ENCODE measurements at places on chromosomes 4 and X.

DNA sequence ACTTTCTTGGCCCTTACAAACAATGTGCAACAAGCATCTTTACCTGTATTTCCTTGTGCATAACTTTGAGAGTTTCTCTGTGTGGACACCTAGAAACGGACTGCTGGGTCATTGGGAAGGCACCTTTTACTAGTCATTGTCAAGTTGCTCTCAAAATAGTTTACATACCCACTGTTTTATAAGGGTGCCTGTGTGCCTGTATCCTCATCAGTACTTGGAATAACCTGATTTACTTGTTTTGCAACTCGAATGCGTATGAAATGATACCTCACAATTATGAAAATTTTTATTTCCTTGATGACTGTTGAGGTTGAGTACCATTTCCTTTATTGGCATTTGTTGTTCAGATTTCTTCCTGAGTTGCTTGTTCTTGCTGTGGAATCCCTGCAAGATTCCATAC, 150.8 kb downstream of the STIM2 start:
- no peak for DNase-seq

DNA sequence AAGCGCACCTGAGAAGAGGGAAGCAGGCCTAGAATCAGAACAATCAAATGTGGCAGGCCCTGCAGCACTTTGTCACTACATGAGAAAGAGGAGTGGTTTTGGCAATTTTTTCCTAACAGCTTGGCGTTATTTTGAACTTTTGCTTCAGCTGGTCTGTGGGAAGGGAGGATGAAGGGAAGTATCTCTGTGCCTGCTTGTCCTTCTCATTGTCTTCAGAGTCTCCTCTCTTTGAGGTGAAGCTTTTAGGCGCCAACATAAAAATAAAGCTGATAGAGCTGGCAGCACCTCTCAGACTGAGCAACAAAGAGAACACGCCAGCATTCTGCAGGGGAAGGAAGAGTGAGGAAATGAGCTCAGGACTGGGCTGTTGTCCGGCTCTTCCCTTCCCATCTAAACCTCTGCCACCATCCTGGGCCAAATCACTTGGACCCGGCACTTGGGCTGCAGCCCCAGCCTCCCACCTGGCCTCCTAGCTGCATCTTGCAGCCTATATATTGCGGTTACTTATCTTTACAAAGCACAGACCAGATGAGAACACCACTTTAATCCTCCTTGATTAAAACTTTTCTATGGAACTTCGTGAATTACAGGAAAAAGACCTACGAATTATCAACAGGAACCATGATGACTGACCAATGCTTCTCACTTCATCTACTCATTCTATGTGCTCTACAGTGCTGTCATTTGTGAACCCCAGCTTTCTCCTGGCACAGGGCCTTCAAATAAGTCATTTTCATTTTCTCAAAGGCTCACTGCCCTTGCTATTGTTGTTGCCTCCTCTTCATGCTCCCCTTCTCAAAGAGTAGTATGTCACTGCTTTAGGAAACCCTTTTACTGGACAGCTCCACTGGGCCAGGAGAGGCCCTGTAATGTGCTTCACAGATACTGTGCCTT, 476.4 kb upstream of the HS3ST1 start:
- no peak for DNase-seq

DNA sequence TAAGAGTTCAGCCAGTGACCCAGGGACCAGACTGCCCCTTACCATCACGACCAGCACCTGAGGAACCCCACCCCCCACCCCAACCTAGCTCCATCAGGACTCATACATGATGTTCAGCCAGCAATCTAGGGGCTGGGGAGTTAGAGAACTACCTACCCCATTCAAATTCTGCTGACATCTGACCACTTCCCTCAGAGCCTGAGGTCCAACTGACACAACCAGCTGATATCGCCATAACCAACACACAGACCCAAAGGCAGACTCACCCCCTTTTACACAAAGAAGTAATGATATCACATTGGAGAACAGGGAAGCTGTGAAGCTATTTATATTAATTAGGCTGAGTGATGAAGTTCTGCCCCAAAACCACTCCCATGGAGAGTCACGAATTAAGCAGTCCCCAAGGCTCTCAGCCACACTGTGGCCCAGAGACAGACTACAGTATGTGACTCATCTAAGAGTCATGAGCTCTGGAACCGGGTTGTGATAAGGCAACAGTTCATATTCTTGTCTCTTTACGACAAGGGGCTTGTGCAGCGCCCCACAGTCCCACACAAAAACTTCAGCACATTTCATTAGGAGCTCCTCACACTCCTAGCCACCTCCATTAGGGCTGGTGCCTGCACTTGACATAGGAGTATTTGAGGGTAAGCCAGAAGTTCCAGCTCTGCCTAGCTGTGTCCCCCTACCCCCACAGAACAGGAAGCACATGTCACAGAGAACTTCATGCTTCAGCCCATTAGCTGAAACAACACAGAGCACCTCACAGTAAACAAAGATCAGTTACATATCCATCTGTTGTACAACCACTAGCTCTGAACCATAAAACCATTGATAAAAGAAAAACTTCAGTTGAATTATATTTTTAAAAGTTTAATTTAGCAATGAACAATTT, 184.7 kb upstream of the ZCCHC13 start:
- DNase-seq, result peak; percentile 53

DNA sequence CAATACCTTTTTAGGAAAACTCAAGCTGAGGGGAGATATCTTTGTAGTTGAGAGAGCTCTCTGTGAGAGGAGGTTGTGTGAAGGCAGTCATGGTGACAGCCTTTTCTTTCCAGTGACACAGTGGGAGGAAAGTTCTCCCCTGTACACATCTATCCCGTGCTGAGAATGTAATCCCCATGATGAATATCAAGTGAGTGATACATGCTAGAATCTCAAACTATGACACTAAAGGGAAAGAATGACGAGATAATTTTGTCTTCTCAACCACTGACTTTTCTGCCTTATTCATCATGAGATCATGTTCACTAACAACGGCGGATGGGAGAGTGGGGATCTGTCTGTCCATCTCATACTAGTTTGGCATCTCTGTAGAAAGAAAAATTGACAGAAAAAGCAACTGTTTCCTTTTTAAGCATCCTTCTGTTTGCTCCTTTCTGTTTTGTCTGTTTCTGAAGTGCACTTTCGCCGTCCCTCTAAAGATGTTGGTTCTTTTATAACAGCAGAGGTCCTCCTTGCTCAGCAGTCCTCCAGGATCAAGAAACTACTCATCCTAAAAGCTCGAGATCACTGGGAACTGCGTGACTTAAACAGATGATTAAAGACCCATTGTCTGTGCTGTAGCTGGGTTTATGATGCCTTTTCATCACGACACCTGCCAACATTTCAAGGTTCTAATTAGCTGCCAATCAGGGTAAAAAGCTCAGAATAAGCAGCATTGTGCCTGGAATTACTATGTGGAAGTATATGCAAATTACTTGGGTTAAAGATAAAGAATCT, 137.6 kb downstream of the DCK start:
- no peak for DNase-seq

DNA sequence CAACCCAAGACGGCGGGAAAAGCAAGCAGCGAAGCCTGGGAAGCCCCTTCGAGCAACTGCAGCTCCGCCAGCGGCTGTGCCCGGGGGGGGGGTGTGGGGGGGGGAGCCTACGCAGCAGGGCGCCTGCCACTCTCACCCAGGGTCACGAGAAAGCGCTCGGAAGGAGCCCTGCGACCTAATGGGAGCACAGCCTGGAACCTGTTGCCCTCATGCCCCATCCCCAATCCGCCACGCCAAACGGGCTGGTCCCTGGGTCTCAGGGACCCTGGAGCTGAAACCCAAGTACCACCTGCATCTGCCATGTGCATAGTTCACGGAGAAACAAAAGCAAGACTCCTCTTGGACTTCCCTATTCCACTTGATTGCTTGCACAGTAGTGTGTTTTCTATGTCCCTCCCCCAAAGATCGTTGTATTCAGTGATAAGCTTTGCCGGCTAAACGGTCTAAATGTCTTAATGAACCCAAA, 359 bp upstream of the GAB3 start:
- DNase-seq, result no peak

GRCh38 chr4:56782019-56782418, 39.5 kb downstream of the SPINK2 start:
- no peak for DNase-seq

- no peak for DNase-seq
Measured at GRCh38 chrX:80173261-80173660, 158.7 kb downstream of the TBX22 start.

DNA sequence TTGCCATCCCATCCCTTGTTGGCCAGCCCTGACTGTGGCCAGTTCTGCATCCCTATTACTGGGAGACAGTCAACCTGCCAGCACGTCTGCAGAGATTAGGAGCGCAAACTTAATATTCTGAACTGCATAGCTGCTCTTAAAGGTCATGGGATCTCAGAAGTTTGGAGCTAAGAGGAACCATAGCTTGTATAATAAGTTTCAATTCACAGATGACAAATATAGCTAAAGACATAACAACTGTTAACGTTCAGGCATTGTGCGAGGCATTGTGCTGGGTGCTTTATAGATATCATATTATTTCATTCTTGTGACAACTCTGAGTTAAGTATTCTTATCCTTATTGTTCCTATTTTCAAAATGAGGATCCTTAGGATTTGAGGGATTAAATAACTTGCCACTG, 3.7 kb downstream of the SCARB2 start:
- DNase-seq, result no peak

All from erythroblast (primary cell).